Left lung (tissue), 14 donors: ENCODE measurements at places on chromosomes 7 and 10.
A peak's percentile ranks its signal among the peaks of the same experiment; 100 is the strongest.

DNA sequence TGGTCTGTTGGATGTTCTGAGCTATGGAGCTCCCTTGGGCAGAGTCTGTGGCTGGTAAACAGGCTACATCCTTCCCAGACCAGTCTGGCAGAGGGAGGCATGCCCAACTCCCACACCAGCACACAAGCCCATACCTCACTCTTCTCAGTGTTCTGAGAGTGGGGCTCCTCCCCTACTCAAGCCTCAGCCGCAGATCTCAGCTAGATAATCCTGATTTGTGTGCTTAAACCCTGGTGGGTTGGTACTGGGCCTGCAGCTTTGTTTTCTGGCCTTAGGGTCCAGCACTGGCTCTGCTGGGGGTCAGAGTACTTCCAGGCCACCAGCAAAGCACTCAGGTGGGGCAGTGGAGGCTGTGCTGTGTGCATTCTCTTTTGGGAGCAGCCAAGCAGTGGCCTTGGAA lies 70.4 kb downstream of the MGAM2 start:
- H3K27me3 ChIP-seq: no peaks in the 10 kb centered on the region
- DNase-seq: no peak
- H3K27ac ChIP-seq: no peak overlapping the region
- H3K4me1 ChIP-seq: no peaks in the 10 kb centered on the region
- H3K36me3 ChIP-seq: no peaks in the 10 kb centered on the region

GRCh38 chr7:98913612-98914011 lies 35.3 kb downstream of the TRRAP start:
- H3K27ac ChIP-seq: no peak overlapping the region
- peaks cover 98% of the 10 kb centered on the region for H3K36me3 ChIP-seq
- H3K27me3 ChIP-seq: no peaks in the 10 kb centered on the region
- H3K4me1 ChIP-seq: no peaks in the 10 kb centered on the region

DNA sequence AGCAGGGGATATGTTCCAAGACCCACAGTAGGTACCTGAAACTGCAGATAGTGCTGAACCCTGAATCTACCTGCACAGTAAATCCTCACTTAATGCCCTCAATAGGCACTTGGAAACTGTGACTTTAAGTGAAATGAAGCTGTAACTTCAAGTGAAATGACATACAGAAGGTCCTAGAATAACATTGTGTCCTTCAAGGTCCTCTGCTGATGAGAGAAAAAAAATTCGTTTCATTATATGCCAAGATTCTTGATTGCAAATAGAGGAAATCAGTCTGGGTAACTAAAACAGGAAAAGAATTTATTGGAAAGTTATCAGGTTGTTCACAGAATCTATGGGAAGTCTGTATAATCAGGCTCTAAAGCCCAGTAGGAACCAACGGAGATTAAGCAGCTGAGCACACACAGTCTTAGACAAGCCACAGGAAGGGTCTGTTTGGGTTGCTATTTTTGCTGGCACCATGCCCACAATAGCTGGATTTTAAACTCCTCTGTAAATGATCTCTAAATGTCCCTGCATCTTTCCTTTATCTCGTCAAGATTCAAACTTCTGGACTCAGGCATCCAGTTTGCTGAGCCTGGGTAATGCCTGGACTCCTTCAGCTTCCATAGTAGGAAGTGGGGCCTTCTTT lies 57.5 kb downstream of the EXOC4 start:
- DNase-seq: peak; percentile 23
- H3K36me3 ChIP-seq: peaks cover 43% of the 10 kb centered on the region
- H3K27me3 ChIP-seq: no peaks in the 10 kb centered on the region
- no peak overlapping the region for H3K27ac ChIP-seq

DNA sequence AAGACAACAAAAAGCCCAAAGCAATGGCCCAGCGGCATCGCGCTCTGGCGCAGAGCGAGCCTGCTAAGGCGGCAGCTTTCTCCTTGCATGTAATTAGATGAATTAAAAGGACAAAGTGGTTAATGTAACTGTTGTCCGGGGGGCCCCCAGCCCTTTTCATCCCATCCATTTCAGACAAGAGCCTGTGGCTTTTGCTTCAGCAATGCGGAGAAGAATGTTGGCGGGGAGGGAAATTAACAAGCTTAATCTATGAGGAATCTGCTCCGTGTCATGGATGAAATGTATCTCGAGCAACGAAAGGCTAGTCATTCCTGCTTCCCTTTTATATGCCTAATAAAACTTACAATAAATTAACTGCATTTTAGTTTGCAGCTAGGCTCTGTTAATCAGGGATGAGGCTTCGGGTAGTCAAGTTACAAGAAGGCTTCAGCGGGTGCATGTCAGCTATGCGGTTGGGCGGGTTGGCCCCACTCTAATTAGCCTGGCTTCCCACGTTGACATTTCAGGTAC lies 203.3 kb downstream of the BUB3 start:
- H3K36me3 ChIP-seq: no peaks in the 10 kb centered on the region
- peaks cover 16% of the 10 kb centered on the region for H3K27me3 ChIP-seq
- H3K27ac ChIP-seq: no peak overlapping the region
- no peak overlapping the region for H3K4me3 ChIP-seq
- H3K4me1 ChIP-seq: no peaks in the 10 kb centered on the region

DNA sequence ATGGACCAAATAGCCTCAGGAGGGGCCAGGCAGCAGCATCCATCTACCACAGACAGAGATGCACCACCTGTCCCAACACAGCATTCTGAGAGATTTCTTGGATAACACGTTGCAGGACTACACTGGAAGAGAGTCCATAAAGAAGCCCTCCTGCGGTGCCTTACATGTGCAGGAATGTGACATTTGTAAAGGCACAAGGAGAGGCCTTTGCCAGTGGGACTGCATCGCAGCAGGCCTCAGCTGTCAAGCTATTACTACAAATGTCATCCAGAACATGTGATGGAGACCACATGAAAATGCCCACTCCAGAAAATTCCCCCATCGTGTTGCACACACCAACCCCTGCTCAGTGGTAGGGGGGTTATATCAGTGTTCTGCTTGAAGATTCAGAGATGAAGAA lies 77.4 kb downstream of the ATXN7L1 start:
- no peak for DNase-seq
- H3K4me1 ChIP-seq: no peaks in the 10 kb centered on the region
- no peak overlapping the region for H3K27ac ChIP-seq

DNA sequence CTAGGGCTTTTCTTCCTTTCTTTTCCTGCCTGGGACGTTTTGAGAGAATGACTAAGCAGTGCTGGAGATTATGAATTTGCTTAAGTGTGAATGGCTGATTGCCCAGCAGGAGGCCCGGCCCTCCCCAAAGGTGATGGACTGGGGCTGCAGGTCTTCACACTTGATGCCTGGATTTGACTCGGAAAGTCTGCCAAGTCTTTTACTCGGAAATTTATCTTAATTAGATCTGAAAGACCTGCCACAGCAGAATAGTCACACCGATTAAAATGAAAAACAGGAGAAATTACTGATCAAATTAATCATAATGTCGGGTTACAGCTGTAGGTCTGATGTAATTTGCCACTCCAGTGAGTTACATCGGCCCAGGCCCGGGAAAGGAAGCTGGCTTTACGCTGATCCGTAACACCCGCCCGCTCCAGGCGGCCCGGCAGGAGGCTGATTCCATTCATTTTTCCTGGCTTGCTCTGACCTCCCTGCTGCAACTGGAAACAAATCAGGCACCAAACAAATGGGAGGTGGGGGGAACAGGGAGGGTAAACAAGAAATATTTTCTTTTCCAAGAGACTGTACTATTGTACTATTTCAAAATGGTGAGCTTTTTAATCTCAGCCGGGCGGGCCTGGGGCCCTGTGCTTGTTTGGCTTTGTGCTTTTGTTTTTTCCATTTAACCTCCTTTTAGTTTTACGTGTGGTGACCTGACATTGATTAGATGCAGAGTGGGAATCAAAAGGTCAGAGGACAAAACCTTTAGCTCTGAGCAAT lies 212.4 kb upstream of the YAE1 start:
- peak; percentile 73 for DNase-seq
- no peaks in the 10 kb centered on the region for H3K4me1 ChIP-seq
- no peak overlapping the region for H3K4me3 ChIP-seq
- H3K27me3 ChIP-seq: no peaks in the 10 kb centered on the region
- no peaks in the 10 kb centered on the region for H3K36me3 ChIP-seq
- no peak overlapping the region for H3K27ac ChIP-seq

DNA sequence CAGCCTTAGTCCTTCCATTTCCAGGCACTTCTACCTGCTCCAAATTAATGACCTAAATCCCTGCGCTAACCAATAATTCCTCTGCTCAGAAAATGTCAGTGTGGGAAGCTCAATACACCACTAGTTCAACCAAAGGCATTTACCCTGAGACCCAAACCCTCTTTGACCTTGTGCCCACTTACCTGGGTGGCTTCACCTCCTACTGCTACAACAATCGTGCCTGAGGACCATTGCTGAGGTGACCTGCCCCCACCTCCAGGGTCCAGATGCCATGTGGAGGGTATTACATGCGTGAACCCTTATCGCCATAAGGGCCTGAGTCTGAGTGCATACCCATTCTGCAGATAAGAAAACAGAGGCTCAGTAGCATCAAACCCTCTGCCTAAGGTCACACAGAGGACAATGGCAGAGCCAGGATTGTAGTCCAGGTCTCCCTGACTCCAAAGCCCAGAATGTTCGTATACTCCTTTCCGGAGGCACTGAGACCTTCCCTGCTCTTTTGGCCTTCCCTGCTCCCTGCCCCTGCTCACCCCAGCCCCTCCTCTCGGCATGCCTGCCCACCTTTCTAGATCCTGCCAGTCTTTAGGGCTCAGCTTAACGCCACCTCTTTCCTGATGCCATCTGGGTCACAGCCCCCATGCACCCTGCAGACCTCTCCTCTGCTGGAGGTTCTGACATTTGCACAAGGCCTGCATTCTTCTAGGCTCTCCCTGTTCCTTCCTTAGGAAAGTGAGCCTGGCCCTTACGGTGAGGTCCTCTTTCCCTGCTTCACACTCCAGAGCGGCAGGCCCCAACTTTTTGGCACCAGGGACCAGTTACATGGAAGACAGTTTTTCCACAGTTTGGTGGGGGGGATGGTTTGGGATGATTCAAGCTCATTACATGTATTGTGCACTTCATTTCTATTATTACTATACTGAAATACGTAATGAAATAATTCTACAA lies 94.9 kb downstream of the CHST15 start:
- peaks cover 21% of the 10 kb centered on the region for H3K27me3 ChIP-seq
- no peak for DNase-seq
- peaks cover 77% of the 10 kb centered on the region for H3K4me1 ChIP-seq
- no peaks in the 10 kb centered on the region for H3K36me3 ChIP-seq
- no peak overlapping the region for H3K4me3 ChIP-seq

- no peak overlapping the region for H3K27ac ChIP-seq
- H3K4me3 ChIP-seq: no peak overlapping the region
- no peak for DNase-seq
- H3K4me1 ChIP-seq: peaks cover 6% of the 10 kb centered on the region
These were observed 106.3 kb downstream of the GRK5 start for GRCh38 chr10:119313644-119314043.

DNA sequence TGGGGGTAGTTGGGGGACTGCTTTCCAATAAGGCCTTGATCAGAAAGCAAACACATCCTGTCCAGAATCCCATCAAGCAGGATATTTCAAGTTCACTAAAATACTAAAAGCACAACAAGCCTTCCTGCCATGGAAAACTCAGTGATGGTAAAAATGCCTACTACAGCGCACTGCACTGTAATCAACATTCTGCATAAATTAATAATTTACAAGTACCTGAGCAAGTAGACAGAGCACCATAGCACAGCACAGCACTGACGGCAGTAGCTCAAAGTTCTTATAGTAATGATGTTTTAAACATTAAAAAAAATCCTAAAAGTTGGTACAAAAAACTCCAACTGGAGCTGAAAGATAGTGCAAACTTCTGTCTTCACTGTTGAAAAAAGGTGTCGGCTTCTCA lies 120.5 kb downstream of the FANK1 start:
- no peaks in the 10 kb centered on the region for H3K4me1 ChIP-seq
- no peak overlapping the region for H3K4me3 ChIP-seq
- H3K27ac ChIP-seq: no peak overlapping the region
- no peaks in the 10 kb centered on the region for H3K27me3 ChIP-seq
- H3K36me3 ChIP-seq: no peaks in the 10 kb centered on the region

DNA sequence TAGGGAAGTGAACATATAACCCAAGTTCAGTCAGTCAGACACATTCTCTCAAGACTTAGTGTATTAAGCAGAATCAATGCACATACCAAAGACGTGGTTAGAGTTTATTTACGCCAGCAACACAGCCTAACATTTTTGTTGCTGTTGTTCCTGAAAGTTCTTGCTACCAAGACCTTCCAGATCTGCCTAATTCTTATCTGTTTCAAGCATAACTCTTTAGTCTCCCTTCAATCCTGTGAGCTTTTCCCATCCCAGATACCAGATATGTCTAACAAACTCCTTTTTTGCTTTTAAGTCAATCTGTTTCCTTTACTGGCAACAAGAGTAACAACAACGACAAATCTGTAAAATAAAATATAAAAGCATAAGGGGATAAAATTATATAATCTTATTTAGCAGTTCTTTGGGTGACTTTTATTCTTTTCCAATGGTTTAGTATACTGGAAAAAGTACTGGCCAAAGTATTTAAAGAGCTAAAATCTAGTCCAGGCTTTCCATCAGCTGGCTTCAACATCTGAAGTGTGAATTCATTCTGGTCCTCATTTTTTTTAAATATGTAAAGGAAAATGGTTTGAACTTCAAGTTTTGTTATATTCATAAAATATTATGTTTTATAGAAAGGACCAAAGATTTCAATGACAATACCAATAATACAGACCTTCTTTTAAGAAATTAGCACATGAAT lies 193.8 kb downstream of the IMMP2L start:
- no peaks in the 10 kb centered on the region for H3K4me1 ChIP-seq
- H3K27me3 ChIP-seq: no peaks in the 10 kb centered on the region
- H3K4me3 ChIP-seq: no peak overlapping the region
- DNase-seq: no peak
